ENCODE measurements at places on chromosomes 6 and 20.

GRCh38 chr20:41746635-41747034 lies 128.5 kb upstream of the CHD6 start:
- DNase-seq = no peak

DNA sequence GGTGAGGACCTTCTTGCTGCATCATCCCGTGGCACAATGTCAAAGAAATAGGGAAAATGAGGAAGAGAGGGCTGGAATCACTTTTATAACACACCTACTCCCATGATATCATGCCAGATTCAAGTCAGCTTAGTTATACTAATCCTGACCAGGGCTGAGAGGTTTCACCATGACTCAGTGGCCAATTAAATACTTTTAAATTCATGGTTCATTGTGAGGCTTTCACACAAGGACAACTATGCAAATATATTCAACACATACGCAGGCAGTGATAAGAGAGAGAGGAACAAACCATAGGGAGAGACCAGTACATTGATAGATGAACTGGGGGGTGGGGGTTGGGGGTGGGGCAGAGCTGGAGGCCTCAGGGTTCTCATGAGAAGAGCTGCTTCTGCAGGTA lies 313.1 kb downstream of the LRFN2 start:
- no peak for DNase-seq

DNA sequence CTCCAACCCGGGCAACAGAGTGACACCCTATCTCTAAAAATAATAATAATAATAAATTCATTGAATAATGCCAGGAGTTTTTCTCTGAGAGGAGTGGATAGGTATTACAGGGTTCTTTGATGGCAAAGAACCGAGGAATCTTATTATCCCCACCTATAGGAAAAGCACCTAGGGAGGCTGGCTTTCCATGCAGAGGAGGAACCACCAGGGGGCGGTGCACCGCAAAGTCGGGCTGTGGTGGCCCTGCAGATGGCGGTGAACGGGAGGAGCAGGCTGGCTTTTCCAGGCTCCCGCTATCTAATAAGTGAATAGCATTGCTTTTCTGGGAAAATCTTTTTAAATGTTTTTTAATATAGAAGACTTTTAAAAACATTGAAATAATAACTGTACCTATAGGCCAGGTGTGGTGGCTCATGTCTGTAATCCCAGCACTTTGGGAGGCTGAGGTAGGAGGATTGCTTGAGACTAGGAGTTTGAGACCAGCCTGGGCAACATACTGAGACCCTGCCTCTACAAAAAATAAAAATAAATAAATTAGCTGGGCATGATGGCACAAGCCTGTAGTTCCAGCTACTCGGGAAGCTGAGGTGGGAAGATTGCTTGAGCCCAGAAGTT lies 864.2 kb downstream of the KIF16B start:
- DNase-seq = no peak

DNA sequence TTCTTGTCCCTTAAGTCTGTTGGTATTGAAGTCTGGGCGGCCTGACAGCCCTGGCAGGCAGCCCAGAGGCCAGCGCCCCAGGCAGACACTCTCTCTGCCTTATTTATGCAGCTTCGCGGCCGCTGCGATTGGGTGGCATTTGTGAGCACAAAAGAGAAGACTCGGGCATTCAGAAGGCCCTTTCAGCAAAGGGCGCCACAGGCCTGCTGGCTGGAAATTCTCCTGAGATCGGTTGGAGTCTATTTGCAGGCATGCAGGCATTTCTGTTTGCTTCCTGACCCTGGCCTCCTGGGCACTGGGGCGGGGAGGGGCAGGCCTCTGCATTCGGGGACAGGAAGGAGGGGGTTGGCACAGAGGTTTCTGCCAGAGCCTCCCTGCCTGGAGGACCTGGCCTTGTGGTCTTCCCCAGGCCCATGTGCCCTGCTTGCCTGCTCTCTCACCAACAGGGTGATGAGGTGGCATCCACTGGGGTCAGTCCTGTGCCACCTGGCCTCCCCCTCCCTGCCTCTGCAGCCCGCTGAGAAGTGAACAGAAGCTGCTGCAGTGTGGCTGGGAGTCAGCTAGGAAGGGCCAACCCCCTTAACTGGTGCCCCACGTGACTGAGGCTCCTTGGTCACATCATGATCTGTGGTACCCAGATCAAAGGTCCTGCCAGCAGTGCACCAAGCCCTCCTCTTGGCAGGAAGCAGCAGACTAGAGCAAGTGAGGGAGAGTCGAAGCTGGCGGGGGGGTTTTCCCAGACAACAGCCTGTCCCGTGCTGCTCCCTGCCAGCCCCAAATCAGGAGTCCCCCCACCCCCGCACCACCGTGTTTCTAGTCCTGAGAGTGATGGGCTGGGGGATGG lies 16.6 kb upstream of the CCDC167 start:
- DNase-seq = peak; percentile 87

DNA sequence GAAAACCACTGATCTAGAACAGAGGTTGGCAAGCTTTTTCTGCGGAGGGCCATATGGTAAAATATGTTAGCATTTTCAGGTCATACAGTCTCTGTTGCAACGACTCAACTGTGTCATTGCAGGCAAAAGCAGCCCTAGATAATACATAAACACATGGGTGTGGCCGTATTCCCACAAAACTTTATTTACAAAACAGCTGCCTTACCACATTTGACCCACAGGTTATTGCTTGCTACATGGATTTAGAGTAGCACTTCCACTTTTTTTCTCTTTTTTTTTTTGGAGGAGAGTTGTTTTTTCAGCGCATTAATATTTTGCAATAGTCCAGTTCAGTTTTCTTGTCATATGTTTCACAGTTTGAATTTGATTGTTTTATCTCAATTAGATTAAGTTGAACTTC lies 2.5 kb upstream of the IGF2R start:
- no peak for DNase-seq

- no peak for DNase-seq
These were observed 306.6 kb downstream of the EPM2A start for GRCh38 chr6:145428706-145429105.

- no peak for DNase-seq
These were observed 17.6 kb upstream of the FUCA2 start for GRCh38 chr6:143529095-143529494.

DNA sequence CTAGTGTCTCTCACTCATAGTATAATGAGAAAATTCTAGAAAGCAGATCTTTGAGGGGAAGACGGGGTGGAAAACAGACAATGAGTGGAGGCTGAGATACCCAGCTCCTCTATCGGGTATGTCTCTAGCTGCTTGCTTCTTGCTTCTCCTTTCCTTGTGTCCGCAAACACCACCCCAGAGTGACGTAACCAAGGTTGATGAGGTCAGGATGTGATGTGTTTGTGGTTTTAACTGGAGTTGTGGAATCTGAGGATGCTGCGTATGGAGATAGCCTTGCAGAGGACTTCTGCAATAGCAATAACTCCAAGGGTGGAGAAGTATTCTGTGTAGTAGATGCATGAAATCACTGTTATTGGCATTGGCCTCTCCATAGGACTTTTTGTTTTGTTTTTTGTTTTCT lies 132.7 kb upstream of the IFNGR1 start:
- no peak for DNase-seq

DNA sequence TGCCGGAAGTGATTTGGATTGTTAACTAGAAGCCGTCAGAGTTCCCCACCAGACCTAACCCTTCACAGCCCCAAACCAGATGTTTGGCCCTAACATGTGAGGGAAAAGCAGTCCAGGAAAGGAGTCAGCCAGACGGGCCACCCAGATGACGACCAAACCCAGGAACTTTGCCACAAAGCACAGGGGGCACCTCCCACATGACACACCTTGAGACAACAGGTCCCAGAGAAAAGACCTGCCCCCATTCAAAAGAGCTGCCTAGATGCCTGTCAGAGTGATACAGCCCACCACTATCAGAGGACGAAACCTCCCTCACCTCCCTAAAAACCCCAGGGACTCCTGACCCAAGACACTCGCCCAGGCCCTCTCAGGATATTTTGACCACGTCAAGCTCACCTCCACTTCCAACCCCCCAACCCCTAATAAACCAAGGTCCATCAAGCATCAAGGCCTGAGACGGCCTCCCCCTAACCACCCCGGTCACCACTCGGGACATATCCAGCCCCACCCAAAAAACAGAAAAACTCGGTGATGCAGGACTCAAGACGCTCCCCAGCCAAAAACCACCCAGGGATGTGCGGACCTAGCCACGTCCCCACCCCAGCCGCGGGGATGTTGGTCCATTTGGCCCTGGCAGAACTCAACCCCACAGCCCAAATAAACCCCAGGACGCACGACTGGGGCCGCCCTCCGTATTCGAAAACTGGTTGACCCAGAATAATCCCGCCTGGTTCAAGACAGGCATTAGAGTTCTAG lies 662 bp downstream of the ZNF343 start:
- DNase-seq = no peak

GRCh38 chr6:3086282-3086946 lies 18.1 kb downstream of the RIPK1 start:
- DNase-seq = no peak

DNA sequence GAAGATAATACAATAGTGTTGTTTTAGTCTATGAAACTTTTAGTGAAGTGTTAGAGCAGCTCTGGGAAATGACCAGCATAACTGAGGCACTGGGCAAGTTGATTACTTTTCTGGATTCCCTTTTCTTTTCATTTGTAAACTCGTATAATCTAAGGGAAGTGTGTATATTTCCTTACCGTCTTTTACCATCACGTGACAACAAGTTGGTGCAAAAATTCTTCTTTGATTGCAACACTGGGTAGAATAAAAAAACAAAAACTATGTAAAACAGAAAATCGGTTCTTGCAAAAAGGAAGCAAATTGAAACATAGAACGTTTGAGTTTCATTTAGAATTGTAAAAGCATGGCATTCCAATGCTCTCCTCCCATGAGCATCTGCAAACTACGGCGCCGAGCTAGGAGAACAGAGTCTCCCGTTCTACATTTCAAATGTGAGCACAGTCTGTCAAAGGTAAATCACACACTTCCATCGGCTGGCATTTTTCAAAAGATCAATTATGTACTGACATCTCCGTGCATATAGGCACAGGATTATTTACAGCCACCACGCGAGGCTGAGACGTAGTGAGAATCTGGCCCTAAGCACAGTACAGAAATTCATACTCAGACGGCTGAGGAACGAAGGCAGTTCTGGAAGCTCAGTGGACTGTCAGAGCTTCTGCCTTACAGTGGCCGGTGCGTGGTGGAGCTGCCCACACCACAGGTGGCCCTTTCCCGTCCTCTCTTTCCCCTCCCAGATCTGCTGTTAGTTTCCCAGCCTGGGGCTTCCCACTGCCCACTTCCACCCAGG lies 314.0 kb downstream of the BMP7 start:
- DNase-seq = no peak

Data from NCI-H2081 (cell line).